Colonic mucosa (tissue), 4 donors: ENCODE measurements at places on chromosomes 5 and 9. TPM values are rescaled to one million over a fixed set of nuclear protein-coding genes. Genes with fewer than 3 reads are reported as not detected.

Gene F2R
- total RNA-seq: 3.6 TPM

Gene BTNL3
- total RNA-seq: 38.0 TPM

Gene FOXD4L4
- total RNA-seq: 0.30 TPM

Gene SPARC
- 258 TPM for total RNA-seq
